ENCODE measurements at places on chromosomes 6 and 20.

- no peak for DNase-seq
Observed at GRCh38 chr6:125850361-125850760, 59.6 kb downstream of the NCOA7 start.

DNA sequence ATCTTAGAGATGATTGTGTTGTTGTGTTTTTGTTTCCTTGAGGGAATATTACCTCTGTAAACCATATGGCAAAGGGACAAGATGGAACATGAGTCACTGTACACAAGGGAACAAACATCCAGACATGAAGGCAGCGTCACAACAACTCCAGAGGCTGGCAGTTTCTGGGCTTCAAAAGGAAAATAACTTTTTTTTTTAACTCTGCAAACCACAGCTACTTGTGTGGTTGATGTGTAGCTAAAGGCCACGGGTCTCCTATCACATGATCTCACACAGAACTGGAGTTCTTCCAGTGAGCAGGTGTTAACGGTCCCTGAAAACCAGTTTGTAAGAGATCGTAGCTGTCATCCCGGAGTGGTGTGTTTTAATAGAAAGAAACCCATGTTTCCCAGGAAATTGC lies 33.2 kb upstream of the HBS1L start:
- peak; percentile 53 for DNase-seq

DNA sequence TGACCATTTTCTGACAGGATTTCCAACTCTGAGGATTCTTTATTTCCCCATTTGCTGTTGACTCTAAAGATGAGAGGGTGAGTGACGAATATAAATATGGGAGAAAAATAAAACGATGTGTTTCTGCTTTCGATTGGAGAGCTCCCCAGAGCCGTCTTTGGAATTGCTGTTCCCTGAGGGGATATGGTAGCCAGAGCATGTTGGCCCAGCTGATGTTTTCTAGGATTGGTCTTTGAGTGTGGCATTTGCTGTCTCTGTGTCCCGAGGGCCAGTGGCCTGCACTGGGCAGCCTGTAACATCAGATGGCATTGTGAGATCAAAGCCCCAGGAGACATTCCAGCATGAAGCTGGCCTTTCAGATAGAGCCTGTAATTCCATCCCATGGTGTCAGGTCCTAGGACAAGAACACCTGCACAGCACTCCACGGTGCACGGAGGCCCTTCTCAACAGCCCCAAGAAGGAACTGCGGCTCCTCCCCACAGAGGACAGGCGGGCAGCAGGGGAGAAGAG lies 26.7 kb downstream of the PKIG start:
- no peak for DNase-seq

- DNase-seq: no peak
Observed at GRCh38 chr6:136582711-136583471, 32.7 kb upstream of the MAP7 start.

DNA sequence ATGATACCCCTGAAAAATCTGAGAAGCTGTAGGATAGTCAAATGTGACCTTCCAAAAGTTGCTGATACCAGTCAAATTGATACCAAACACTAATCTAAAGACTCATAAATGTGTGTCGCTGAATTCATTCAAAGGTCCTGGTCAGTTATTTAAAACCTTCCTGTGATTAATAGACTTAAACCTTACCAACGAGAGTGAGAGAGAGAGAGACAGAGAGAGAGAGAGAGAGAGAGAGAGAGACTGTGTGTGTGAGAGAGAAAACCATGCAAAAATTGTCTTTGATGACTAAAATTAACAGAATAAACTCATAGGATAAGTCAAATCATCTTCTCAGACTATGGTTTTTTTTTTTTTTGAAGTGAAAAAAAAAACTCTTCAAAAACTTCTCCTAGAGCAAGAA lies 370.9 kb upstream of the HS3ST5 start:
- DNase-seq: no peak

DNA sequence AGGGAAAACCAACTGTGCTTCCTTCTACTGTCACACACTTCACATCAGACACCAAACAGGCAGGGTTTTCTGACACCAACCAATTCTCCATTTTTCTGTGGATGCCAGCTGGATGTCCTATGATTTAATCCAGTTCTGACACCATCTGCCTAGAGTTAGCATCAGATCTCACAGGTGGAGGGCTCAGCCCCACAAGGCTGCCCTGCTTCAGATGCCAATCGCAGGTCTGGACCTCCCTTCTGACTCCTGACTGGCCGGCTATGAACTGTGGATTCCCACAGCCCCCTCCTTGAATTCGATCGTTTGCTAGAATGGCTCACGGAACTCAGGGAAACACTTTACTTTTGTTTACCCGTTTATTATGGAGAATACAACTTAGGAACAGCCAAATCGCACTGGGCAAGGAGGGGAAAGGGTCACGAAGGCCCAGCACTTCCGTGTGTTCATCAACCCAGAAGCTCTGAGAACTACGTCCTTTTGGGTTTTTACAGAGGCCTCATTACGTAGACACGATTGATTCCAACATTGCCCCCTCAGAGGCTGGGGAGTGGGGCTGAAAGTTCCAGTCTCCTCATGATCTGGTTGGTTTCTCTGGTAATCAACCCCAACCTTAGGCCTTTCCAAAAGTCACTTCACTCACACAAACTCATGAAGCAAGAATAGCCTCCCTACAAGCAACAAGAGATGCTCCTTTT lies 25.4 kb upstream of the MAS1 start:
- DNase-seq: no peak

- no peak for DNase-seq
Observed at GRCh38 chr20:5780846-5781217, 30.6 kb downstream of the SHLD1 start.

- no peak for DNase-seq
Observed at GRCh38 chr6:15293674-15294073, 47.8 kb downstream of the JARID2 start.

- DNase-seq: peak; percentile 34
Observed at GRCh38 chr6:44932651-44933091, 395.5 kb upstream of the RUNX2 start.

GRCh38 chr20:45269754-45270270 lies 15.4 kb upstream of the SLPI start:
- no peak for DNase-seq

GRCh38 chr6:3290149-3290930 lies 31.6 kb downstream of the PSMG4 start:
- no peak for DNase-seq

DNA sequence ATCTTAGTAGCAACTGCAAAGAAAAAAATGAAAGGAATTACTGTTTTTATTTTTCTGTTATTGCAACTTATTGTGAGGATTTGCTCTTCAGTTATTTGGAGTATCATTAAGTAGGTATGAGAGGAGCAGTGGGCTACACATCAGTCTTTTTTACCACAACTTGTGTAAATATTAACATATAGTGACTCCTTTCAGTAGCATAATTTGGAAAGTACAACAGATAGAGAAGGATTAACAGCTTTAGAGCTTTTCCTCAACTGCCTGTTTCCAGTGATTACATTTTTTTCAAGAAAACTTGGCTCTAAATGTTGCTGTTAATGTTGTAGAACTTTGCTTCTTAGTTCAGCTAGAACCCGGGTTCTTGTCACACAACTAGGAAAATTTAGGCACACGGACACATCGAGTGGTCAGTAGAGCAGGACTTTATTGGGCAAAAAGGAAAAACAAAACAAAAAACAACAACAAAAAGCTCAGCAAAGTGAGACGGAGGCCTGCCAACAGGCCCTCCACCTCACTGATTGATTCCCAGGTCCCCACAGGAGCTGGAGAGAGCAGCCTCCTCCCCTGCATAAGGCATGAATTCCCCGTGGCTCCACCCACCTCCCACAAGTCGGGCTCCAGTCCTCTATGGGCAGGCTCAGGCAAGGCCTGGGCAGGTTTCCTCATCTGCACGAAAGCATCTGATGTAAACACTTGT lies 75.1 kb downstream of the ADGRG6 start:
- DNase-seq: no peak

DNA sequence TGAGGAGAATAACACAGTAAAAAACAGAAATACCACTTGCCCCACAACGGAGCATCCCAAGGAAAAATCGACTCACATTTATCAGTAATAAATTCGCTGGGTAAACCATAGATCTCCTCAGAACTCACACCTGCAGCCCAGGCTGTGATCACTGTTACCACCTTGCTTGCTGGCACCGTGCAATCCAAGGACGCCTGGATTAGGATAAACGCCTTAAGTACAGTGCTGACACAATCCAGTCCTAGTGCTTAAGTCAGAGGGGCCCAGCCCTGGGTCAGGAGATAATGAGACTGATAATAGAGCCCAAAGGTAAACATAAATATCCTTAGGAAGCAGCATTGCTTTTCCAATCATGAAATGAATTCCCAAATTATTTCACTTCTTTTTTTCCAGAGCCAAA lies 62.5 kb downstream of the EPB41L2 start:
- no peak for DNase-seq

DNA sequence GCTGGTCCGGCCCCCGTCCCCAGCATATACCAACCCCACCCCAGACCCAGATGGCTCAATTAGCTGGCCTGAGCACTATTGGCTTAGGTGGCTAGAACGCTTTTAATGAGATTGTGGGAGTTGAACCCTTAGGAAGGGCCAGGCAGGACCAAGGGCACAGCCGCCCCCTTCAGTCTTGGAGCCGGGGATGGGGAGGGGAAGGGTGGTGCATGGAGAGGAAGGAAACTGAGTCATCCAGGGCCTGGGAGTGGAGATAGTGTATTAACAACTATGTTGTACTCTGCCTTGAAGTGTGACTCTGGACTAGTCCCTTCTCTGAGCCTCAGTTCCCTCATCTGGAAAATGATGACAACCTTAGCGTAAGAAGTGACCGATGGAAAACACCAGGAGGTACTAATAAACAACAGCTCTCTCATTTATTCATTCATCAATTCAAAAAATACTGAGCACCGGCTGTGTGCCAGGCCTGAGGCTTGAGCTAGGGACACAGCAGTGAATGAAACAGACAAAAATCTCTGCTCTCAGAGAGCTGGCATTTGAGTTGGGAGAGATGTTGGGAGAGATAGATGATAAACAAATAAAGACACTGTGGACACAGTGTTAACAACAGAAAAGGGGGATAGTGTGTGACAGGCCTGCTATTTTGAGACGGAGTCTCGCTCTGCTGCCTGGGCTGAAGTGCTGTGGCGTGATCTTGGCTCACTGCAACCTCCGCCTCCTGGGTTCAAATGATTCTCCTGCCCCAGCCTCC lies 11.5 kb downstream of the PEDS1 start:
- DNase-seq: no peak

DNA sequence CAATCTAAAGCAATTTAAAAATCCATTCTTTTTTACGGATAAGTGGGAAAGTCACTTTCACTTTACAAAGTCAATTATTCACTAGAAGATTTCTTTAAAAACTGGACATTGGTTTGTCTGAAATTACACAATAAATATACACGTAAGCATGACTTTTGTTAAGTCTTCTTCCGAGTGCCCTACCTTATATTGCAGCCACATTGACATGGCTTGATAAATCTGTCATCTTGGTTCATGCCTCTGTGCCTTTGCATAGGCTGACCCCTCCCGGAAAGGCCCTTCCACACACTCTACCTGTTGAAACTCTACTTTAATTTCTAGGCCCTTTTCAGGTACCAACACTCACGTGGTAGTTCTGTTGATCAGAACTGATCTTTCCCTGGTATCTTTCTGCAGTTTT lies 104.1 kb downstream of the SH3BGRL2 start:
- DNase-seq: no peak

DNA sequence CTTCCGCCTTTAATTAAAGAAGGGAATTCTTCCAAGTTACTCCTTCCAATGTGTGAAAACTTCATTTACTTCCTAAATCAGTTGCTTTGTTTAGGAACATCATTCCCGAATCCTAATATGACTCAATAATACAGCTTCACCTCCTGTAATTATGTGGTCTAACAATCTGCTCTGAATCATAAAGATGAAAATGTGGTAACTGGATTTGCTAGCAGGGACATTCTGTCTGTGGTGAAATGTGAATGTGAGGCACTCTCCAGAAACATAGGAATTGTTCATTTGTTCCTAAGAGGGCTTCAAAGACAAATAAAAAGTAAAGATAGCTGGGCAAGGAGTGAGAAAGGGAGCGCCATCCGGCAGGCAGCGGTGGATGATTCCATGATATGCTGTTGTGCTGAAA lies 678.1 kb downstream of the KIF16B start:
- DNase-seq: no peak

- peak; percentile 55 for DNase-seq
Observed at GRCh38 chr6:73388800-73389512, 5.7 kb upstream of the DDX43 start.

- no peak for DNase-seq
Observed at GRCh38 chr6:15344831-15345230, 99.0 kb downstream of the JARID2 start.

DNA sequence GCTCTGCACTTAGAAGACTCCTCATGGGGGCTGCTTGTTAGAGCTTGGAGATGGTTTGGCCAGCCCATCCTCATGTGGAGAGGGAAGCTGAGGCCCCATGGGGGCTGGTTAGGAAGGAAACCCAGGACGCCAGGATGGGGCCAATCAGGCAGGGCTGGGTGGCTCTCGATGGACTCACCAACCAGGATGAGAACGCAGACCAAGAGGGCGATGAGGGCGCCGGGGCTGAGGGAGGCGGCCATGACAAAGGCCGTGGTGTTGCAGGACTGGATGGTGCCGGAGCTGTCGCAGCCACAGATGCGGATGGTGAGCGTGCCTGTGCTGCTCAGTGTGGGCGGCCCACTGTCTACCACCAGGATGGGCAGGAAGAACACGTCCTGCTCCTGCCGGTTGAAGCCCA lies 59.7 kb downstream of the CD40 start:
- no peak for DNase-seq

DNA sequence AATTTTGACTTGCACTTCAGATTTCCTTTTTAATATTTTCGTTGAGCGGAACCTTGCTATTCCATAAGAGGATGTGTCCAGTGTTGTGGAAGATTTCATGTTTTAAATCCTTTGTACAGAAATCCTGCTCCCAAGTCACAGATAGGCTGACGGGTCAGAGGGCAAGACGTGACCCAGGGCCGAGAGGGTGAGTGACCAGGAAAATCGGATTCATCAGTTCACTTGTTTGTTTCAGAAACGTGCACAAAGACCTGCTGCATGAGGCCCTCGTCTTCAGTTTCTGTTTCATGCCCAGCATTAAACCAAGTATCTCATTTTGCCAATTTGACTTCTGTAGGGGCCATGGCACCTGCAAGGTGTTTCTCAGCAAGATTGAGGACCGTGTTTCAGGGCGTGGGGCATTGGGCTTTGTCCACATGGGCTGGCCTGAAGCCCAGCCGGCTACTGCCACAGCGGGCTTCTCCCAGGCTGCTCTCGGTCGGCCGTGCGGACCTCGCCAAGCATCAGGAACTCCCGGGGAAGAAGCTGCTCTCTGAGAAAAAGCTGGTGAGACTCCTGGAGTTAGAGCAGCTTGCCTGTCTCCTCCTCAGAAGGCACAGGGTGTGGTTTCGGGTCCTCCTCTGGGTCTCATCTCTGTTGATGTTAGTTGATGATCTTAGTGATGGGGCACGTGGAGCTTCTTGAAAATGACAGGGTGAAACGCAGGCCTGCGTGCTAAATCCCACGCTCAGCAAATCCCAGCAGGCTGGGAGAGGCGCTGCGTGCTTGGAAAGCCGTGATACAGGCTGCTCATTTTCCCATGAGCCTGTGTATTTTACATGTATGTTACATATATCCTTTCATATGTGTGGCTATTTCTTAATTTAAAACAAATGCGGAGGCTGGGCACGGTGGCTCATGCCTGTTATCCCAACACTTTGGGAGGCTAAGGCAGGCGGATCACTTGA lies 10.5 kb downstream of the MTG2 start:
- DNase-seq: no peak

GRCh38 chr6:170370416-170370815 lies 63.9 kb downstream of the FAM120B start:
- no peak for DNase-seq

GRCh38 chr6:41677124-41677921 lies 39.1 kb downstream of the MDFI start:
- no peak for DNase-seq

GRCh38 chr6:105256619-105257018 lies 76.8 kb upstream of the POPDC3 start:
- DNase-seq: no peak

All from activated naive CD8-positive, alpha-beta T cell treated with anti-CD3 and anti-CD28 coated beads for 36 hours (primary cell).